Stimulated activated CD8-positive, alpha-beta memory T cell treated with anti-CD3 and anti-CD28 coated beads, Interleukin-4, amount 100 ng/mL, for 4 hours (primary cell): ENCODE measurements at places on chromosomes 5 and 9.

GRCh38 chr5:146669656-146670055 lies 153.7 kb upstream of the GPR151 start:
- DNase-seq: no peak

GRCh38 chr5:63145167-63145566 lies 566.5 kb downstream of the LRRC70 start:
- DNase-seq: no peak

DNA sequence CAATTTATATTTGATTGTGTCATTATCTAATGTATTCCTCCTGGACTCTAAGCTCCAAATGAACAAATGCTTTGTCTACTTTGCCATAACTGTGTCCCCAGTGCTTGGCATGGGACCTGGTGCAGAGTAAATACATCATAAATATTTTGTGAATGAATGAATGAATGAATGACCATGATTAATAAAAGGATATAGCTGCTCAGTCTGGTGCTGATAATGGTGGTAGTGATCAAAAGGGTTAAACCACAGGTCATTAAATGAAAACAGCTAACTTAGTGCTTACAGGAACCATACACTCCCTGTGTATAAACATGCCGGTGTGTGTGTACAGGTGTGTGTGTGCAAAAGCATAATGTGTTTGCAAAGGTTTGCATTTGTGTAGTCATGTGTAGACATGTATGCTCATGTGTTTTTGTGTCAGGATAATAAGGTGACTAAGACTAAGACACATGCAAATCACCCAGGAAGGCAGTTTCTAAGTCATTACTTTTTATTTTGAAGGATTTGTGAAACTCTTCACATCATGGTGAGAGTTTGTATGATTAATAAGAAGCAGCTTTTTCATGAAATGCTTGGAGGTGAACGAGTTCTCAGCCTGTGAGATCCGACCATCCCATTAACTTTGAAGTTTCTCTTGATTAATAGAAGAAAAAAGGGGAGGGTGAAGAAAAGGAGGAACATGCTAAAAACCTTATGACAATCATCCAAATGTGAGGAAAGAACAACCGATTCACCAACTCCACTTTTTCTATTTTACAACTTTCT lies 24.6 kb downstream of the SPARC start:
- no peak for DNase-seq

GRCh38 chr5:9596171-9596780 lies 33.9 kb downstream of the TAS2R1 start:
- DNase-seq: no peak

- no peak for DNase-seq
These were observed 415.7 kb downstream of the ZNF608 start for GRCh38 chr5:124330595-124331220.

- DNase-seq: no peak
These were observed 98.4 kb upstream of the MVB12B start for GRCh38 chr9:126228111-126228780.

DNA sequence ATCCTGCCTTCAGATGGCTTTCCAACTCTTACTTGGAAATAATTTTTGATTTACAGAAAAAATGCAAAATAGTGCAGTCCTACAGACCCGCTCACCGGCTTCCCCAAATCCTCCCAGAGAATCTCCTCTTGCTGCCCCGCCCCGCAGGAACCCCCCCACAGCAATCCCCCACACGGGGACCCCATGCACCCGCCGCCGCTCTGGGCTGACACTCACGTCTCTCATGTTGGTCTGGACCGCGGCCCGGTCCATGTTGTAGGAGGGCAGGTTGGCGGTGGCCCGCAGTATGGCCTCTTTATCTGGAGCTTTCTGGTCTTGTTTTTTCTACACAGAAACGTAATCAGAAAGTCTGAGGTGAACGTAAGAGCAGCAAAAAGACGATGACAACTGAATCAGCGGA lies 13.6 kb downstream of the UBAC1 start:
- no peak for DNase-seq

DNA sequence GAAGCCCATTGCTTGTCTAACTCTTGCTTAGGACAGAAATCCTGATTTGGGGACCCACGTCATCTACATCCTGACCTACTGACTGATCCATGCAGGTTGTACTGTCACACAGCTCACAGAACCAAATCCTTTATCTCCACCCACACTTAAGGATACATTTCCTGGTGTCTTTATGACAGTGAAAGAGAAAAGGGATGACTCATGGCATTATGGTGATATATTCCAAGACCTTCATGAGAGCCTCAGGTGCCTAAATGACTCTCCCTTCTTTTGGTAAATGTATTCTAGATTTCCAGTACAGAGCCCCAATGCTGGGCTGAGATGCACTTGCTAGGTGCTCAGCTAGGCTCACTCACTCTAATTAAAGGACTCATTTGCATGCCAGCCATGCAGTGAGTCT lies 26.0 kb upstream of the DMRT2 start:
- no peak for DNase-seq

GRCh38 chr5:42888771-42889170 lies 77.1 kb upstream of the SELENOP start:
- no peak for DNase-seq

GRCh38 chr5:84816746-84817547 lies 432.3 kb upstream of the EDIL3 start:
- no peak for DNase-seq

DNA sequence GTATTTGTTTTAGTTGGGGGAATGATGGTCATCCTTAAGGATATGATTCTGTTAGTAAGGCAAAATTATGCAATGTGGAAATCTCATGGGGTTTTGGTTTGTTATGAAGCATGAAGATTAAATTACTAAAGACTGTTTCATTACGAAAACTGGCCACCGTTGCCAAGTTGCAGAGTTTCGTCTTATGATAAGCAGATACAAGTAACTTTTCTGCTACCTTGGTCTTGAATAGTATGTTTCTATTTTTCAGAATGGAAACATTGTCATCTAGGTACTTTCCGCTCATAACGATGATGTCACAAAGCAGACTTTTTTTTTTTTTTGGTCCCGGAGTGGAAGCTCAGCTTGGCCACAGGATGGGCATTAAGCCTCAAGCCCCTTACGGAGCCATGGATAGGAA lies 4.2 kb downstream of the CCNI2 start:
- DNase-seq: no peak

DNA sequence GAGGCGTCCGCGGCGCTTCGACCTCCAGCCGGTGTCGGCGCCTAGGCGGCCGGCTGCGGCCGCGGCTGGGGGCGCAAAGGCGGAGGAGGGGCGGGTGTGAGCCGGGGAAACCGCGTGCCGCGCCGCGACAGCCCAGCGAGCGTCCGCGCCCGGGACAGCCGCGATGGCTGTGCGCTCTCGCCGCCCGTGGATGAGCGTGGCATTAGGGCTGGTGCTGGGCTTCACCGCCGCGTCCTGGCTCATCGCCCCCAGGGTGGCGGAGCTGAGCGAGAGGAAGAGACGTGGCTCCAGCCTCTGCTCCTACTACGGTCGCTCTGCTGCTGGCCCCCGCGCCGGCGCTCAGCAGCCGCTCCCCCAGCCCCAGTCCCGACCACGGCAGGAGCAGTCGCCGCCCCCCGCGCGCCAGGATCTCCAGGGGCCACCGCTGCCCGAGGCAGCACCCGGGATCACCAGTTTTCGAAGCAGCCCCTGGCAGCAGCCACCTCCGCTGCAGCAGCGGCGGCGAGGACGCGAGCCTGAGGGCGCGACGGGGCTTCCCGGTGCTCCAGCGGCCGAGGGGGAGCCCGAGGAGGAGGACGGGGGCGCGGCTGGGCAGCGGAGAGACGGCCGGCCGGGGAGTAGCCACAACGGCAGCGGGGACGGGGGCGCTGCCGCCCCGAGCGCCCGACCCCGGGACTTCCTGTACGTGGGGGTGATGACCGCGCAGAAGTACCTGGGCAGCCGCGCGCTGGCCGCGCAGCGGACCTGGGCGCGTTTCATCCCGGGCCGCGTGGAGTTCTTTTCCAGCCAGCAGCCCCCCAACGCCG lies 605 bp downstream of the CHSY3 start:
- DNase-seq: no peak

- DNase-seq: no peak
These were observed 409.9 kb upstream of the ADAMTS16 start for GRCh38 chr5:4730279-4730678.

- no peak for DNase-seq
These were observed 326.5 kb downstream of the SH3GL2 start for GRCh38 chr9:17905366-17905765.

DNA sequence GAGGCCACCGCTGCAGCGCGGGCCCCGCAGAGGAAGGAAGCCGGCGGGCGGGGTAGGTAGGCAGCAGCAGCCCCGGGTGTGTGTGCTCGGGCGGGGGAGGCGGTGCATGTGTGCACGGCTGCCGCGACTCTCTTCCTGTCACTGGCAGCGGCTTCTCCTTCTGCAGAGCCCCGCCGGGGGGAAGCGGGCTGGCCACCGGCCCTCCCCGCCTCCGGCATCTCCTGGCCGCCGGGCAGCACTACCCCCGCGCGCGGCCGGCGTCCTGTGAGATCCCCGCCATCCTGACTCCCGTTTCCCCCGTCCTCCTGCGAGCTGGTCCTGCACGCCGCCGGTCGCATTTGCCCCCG lies 315 bp downstream of the PIK3R1 start:
- peak; percentile 62 for DNase-seq

DNA sequence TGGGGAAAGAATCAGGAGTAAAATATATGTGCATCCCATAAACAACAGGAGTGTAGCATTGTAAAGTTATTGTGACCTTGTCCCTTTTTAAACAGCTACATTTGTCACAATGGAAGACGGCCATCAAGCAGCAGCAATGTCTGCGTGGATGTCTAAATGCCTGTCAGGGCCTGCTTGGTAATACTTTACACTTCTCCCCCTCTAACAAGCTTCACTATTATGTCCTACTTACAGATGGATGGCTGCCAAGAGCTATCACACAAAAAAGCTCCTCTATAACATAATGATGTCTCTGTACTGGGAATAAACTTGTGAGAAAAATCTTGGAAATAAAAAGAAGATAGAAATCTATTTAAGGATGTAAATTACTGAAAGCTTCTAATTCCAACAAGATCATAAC lies 213.0 kb downstream of the FBXL17 start:
- DNase-seq: no peak

DNA sequence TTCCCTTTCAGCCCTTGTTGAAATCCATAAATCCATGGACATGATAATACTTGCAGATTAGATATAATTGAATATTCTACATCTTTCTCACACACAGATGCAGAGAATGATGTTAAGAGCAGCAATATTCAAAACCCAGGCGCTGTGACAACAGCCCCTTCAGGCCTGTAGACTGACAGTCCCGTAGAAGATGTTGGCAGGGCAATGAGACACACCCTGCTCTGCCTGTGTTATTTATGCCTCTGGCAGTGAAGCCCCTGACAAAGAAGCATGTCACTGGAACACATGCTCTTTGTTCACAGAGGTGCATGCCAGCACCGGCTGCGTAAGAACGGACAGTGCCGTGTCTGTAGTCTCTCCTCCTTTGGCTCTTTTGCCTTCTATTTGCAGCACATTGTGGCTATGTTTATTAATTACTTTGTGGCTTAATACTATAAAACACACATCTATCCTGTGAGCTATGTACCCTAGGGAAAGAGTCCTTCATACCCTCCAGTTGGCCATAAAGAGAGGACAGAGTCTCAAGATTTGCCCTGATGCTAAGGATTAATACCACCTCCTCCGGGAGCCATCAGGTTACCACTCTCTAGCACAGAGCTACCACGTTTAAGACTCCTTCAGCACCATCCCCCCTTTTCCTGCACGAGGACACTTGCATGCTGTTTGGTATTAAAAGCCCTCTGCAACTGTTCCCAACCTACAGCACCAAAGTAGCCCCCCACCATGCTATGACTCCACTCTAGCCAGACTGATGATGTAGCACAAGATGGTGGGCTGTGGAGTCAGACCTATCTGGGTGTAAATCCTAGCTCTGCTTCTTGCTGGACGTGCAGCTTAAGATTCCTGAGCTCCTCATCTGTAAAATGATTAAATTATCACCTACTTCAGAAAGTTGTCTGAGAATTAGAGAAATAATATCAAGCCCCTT lies 2.0 kb upstream of the ANP32B start:
- DNase-seq: no peak

GRCh38 chr9:85185486-85186217 lies 516.1 kb downstream of the NTRK2 start:
- no peak for DNase-seq

- no peak for DNase-seq
These were observed 181.9 kb upstream of the TBCA start for GRCh38 chr5:77957931-77958521.

DNA sequence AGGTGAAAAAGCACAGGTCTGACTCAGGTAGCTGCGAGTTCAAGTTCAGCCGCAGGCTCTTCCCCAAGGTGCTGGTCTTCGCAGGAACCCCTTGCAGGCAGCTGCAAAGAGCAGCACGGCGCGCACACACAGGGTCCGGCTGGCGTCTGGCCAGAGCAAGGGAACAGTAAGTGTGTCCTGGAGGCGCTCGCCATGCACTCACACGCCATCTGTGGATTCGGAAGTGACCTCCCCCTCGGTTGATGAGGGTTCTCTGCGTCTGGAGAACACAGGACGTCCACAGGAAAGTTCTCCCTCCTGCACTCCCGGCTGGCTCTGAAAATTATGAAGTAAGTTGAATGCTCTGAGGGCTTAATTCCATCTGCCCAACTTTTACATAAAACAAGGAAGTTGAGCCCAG lies 14.0 kb upstream of the EGFL7 start:
- DNase-seq: no peak

DNA sequence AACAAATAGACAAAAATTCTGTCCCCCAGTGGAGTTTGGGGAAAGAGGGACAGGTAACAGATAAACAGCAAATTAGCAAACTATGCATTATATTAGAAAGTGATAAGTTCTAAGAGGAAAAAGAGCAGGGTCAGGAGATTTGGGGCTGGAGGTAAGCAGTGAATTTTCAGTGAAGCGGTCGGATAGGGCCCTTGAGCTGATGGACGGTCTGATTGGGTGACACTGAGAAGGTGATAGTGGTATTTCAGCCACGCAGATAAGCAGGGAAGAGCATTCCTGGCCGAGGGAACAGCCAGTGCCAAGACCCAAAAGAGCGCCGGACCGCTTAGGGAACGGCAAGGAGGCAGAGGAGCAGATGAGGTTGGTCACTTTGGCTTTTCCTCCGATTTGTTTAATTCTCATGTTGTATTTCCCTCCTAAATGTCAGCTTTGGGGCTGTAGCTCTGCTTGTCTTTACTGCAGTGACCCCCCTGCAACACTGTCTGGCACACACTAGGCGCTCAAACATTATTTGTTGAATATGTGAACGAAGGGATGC lies 1.1 kb upstream of the PTPN3 start:
- no peak for DNase-seq

GRCh38 chr9:123347289-123348060 lies 8.5 kb upstream of the CRB2 start:
- DNase-seq: no peak

DNA sequence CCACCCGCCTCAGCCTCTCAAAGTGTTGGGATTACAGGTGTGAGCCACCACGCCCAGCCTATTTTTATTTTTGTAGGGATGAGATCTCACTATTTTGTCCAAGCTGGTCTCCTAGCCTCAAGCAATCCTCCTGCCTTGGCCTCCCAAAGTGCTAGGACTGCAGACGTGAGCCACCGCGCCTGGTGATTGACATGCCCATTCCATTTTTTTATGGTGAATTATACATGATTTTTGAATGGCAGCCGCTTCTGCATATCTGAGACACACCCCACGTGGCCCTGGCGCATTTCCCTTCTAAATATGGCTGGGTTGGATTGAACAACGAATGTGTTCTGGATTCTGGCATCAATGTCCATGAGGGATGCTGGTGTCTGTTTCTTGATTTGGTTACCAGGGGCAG lies 22.7 kb downstream of the PLPP7 start:
- no peak for DNase-seq

- no peak for DNase-seq
These were observed 47.8 kb downstream of the PLK2 start for GRCh38 chr5:58412081-58412480.

- no peak for DNase-seq
These were observed 31.4 kb upstream of the ANKRD55 start for GRCh38 chr5:56264417-56265025.
